ENCODE measurements at places on chromosomes 7 and 10. TPM values are rescaled to one million over a fixed set of nuclear protein-coding genes. Genes with fewer than 3 reads are reported as not detected.
A peak's percentile ranks its signal among the peaks of the same experiment; 100 is the strongest.

TCERG1L gene
- 22.7 TPM for polyA plus RNA-seq

FAM237B gene
- 0.18 TPM for polyA plus RNA-seq

- peak; percentile 38 for DNase-seq
These were observed 150.3 kb upstream of the NRP1 start for GRCh38 chr10:33484787-33485186.

GRCh38 chr10:8790390-8790789 lies 735.9 kb downstream of the GATA3 start:
- no peak for DNase-seq

Measured in spinal cord (tissue), 10 donors.